Endodermal cell (in vitro differentiated cells): ENCODE measurements at places on chromosomes 7 and 10. TPM values are rescaled to one million over a fixed set of nuclear protein-coding genes. Genes with fewer than 3 reads are reported as not detected.
A peak's percentile ranks its signal among the peaks of the same experiment; 100 is the strongest.

The ZP3 gene
- total RNA-seq = 0.53 TPM in 1 of 2 replicates, not detected in the other

GRCh38 chr10:32961895-32962369 lies 3.9 kb upstream of the ITGB1 start:
- peak overlapping the region; percentile 48 for H3K27ac ChIP-seq
- no peaks in the 10 kb centered on the region for H3K36me3 ChIP-seq
- H3K4me3 ChIP-seq = no peak overlapping the region
- no peak for DNase-seq
- H3K4me1 ChIP-seq = peaks cover 6% of the 10 kb centered on the region
- H3K27me3 ChIP-seq = no peaks in the 10 kb centered on the region

GRCh38 chr10:121243609-121244241 lies 354.5 kb downstream of the FGFR2 start:
- no peaks in the 10 kb centered on the region for H3K36me3 ChIP-seq
- H3K4me1 ChIP-seq = no peaks in the 10 kb centered on the region
- no peak for DNase-seq
- H3K27ac ChIP-seq = no peak overlapping the region
- H3K27me3 ChIP-seq = peaks cover 5% of the 10 kb centered on the region
- H3K4me3 ChIP-seq = no peak overlapping the region

DNA sequence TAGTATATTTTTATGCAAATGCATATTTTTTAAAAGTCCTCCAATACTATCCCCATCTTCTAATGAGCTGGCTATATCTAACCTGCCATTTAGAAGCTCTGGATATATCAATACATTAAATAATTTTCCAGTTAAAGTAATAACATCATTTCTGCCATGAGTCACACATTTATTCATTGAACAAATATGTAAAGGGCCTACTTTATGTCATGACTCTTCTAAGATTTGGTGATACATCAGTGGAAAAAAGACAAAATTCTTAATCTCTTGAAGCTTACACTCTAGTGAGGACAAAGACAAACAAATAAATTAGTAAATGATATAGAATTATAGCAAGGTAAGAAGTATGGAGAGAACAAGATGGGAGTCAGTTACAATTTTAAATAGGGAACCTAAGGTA lies 716.8 kb upstream of the LRRTM3 start:
- H3K4me1 ChIP-seq = no peaks in the 10 kb centered on the region
- DNase-seq = no peak
- H3K4me3 ChIP-seq = no peak overlapping the region
- H3K27me3 ChIP-seq = no peaks in the 10 kb centered on the region

DNA sequence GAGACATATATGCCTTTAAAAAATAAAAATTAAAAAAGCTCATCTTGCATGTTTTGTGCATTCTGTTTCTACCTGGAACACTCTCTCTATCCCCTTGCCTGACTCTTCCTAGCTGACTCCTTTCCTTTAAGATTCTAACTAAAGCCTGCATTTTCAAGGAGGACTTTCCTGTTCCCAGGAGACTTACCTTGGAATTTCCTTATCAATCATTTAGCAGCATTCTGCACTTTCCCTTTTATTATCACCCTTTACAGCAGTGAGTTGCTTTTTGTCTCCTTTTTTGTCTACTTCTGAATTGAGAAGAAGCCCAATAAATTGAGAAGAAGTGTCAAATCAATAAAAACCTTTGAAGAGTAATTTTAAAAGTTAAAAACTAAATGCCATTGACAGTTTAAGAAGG lies 142.2 kb upstream of the TMEM196 start:
- no peaks in the 10 kb centered on the region for H3K36me3 ChIP-seq
- no peaks in the 10 kb centered on the region for H3K27me3 ChIP-seq
- no peak for DNase-seq

DNA sequence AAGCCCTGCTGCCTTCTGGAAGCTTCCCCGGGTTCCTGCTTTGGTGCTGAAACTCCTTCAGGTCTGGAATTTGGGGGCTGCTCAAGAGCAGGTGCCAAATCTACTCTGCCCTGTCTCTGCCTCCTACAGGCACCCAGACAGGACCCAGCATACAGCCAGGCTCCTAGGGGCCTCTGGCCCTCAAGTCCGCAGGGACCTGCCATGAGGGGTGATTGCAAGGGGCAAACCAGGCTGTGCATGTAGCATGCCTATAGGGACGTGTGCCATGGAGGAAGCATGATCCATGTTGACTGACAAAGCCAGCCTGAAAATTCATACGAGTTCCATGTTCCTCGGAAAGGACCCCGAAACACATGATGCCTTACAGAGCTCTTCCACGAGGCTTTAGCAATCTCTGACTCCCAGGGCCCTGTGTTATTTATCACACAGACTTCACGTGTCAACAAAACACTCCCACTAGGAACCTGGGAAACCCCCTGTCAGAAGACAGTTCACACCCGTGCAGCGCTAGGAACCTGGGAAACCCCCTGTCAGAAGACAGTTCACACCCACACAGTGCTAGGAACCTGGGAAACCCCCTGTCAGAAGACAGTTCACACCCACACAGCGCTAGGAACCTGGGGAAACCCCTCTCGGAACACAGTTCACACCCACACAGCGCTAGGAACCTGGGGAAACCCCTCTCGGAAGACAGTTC lies 75.3 kb upstream of the DNAAF5 start:
- H3K27me3 ChIP-seq = no peaks in the 10 kb centered on the region
- H3K36me3 ChIP-seq = no peaks in the 10 kb centered on the region
- H3K27ac ChIP-seq = no peak overlapping the region
- H3K4me1 ChIP-seq = no peaks in the 10 kb centered on the region
- no peak overlapping the region for H3K4me3 ChIP-seq
